Testis (tissue), 5 donors: ENCODE measurements at places on chromosomes 4 and X.

DNA sequence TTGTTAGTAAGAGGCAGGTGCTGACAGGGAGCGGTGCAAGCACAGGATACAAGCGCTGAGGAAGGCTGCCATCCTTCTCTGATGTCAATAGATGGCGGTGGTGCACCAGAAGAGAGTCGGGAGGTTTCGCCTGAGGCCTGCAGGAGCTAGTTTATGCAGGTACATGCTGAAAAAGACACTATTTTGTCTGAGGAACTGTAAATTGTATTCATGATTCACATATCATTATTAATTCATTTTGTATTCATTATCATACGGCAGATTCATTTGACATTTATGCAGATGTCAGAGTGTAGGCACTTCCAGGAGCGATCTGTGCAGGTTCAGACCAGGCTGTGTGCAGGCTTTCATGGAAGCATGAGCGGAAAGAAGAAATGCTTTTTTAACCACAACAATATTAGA, 824.0 kb downstream of the STIM2 start:
- DNase-seq = peak; percentile 75

GRCh38 chr4:83189631-83190136, 75.2 kb upstream of the PLAC8 start:
- no peak for DNase-seq

DNA sequence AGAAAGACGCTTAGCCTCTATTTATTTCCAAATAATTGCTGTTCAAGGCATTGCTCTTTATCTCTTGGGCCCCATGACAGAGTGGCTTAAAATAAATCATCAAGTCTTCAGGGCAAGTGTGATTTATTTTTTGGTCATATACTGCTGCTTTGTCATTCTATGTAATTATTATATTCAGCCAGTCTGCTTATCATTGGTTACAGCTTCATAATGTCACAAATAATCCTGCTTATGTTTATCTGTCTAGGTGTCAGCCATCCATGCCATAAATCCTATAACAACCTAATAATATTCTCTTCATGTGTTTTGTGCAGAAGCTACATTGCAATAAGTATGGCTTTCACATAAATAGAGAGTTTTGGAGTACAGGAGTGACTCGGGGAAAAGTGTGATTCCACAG, 41.0 kb downstream of the HHIP start:
- DNase-seq = no peak

DNA sequence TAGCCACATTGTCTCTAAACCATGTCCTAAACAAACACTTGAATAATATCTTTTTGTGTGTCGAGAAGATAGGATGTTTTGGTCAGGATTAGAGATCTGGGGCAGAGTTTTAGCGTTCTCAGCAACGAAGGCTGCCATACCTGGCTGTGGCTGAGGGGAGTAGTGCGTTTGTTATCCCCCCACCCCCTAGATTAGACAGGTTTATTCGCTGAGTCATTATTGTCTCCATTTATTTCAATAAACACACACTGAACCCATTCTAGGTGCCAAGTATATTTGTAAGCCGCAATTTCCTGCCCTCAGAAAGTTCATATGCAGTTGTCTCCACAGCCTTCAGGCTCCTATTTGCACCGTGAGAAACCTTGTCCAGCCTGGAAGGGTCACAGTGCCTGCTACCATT, 1684.8 kb upstream of the TENM3 start:
- DNase-seq = no peak

- no peak for DNase-seq
Measured at GRCh38 chr4:1241466-1241935, 7.4 kb downstream of the CTBP1 start.

DNA sequence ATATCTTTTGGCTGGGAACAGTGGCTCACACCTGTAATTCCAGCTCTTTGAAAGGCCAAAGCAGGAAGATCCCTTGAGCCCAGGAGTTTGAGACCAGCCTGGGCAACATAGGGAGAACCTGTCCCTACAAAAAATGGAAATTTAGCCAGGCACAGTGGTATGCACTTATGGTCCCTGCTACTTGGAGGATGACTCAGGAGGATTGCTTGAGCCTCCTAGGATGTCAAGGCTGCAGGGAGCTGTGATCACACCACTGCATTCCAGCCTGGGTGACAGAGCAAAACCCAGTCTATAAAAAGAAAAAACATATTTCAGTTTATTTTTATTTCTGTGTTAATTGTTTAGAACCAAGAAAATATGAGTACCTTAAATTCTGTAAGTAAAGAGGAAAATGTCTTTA, 123.7 kb downstream of the CBR4 start:
- no peak for DNase-seq

DNA sequence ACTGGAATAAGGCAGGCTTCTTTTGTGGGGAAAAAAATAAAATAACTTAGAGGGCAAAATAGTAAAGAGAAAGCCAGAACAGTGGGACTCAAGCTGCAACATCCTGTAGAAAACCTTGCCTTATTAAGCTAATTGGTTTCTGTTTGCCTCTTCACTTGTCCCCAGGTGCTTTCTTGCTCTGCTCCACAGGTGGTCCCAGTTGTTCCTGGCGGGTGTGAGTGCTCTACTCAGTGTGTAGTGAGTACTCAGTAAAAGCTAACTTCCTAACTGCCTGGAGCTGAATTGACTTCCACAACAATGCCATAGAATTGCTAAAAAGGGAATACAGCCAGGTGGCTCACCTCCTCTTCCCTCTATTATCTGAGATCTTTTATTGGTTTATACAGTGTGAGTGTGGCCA, 930.2 kb downstream of the C4orf33 start:
- no peak for DNase-seq

DNA sequence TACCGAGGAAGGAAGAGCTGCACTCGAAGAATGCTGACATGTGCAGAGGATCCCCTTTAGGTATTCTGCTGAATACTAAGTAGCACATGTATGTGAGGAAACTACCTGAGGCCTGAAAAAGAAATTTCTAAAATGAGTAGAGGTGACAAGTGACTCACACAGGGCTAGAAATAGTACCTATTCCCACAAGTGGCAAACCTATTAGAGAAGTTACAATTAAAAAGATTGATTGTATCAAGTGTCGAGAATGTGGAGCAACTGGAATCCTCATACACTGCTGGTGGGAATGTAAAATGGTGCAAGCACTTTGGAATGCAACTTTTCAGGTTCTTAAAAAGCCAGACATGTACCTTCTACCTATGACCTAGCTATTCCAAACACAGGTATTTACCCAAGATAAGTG, 47.4 kb downstream of the CCSER1 start:
- no peak for DNase-seq

DNA sequence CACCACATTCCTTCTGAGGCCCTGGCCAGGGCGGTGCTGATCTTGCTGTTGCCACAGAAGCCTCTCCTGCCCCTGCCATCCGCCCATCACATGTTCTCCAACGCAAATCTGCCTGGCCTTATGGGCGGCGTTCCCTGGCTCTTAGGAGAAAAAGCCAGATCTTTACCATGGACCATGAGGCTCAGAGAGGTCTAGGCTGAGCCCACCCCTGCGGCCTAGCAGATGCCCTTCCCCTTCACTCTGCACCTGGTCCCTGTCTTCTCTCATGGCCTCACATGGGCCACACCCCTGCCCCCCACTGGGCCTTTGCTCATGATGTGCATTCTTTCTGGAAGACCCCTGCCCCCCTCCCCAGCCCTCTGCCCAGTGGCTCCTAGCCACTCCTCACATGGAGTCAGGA, 78.5 kb downstream of the CRMP1 start:
- DNase-seq = no peak

DNA sequence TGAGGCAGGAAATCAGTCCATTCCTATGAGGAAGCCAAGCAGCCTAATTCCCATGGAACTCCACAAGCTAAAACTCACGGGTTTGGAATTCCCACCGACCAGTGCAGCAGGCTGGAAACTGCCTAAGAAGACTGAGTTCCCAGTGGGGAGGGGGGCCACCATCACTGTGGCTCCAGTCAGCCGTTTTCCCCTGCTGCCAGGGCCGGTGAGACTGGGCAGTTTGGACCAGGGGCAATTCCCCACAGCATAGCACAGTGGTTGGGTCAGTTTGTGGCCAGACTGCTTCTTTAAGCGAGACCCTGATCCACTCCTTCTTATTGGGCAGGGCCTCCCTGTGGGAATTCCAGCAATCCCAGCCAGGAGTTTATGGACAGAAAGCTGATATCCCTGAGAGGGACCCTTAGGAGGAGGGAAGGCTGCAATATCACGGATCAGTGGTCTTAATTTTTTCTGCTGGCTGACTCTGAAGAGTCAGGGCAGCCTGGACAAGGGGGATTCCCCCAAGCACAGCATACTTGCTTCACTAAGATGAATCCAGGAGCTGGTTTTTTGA, 20.7 kb downstream of the PAGE5 start:
- no peak for DNase-seq

GRCh38 chr4:41125558-41126311, 88.6 kb downstream of the APBB2 start:
- DNase-seq = no peak

DNA sequence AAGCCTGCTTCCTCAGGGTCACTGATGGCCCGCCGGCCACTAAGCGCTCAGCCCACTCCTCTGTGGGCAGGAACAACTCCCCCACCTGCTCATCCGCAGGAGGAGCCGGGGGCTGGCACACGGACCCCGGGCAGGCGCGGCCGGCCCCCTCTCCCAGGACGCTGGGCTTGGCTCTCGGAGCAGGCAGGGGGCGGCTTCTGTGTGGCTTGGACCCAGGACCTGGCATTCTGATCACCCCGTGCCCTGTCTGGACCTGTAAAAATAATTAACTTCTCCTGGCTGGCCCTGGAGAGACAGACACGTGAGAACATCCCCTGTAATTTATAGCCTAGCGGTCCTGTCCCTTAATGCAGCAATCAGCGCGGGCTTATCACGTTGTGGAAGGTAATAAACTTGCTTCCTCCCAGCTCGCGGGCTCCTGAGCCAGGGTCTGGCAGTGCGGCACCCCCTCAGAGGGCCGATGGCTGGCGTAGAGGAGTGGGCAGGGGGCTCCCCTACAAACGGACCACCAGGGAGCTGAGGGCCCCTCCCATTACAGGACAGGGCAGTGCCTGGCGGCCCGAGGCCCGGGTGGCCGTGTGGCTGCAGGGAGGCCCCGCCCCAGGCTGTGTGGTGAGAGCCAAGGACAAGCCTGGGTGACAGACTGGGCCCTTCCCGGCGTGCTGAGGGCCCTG, 84.5 kb upstream of the NKX1-1 start:
- DNase-seq = no peak

DNA sequence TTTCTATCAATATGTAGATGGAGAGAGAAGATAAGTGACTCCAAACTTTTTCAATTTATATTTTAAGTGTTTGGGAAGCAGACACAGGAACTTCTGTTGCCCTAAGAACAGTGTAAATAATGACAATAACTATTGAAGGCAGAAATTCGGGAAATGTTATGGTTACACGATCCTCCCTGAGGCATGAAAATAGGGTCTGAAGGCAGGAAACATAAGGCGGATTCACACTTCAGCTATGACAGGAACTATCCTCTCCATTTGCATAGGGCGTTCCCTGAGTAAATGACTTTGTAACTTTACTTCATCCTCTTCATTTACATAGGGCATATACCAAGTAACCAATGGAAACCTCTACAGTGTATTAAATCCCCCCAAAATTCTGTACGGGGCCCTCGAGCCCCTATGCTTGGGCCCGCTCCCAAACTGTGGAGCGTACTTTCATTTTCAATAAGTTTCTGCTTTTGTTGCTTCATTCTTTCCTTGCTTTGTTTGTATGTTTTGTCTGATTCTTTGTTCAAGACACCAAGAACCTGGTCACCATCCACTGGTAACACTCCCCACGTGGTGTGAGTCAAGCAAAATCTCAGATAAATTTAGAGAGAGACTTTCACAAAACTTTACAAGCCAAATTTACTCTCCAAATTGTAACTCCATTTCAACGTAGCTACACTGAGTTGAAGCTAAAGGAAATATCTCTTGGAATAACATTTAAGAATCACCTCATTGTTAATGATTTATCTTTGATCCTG, 2504.3 kb downstream of the ARAP2 start:
- DNase-seq = no peak

GRCh38 chr4:21596521-21596920, 352.1 kb downstream of the KCNIP4 start:
- DNase-seq = no peak

GRCh38 chr4:125547836-125548235, 233.1 kb downstream of the FAT4 start:
- no peak for DNase-seq

- no peak for DNase-seq
Measured at GRCh38 chr4:174707902-174708301, 121.1 kb downstream of the GLRA3 start.

DNA sequence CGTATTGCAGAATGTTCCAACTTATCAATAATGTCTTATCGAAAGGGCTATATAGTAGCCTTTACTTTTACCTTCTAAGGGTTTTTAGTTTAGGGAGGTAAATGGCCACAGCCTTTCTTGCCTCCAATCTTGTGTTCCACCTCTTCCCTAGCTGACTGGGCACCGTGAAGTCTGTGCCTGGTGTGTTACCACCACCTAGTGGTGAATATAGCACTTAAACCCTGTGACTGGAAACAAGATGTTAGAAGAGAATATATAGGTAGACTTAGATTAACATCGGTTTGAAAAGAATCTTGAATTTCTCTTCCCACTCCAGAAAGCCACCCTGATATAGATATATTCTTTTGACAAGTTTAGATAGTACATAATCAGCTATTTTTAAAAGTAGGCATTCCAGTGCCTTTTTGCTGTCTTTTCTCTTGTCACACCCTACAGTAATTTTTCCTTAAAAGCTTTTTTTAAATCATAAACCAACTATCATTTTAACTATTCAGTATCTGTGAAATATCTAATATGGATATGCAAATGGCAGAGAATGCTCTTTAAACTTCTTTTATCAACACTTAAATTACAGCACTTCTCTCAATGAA, 27.8 kb upstream of the ADH7 start:
- DNase-seq = peak; percentile 71

- no peak for DNase-seq
Measured at GRCh38 chr4:151025759-151026158, 10.7 kb upstream of the LRBA start.

- DNase-seq = peak; percentile 49
Measured at GRCh38 chr4:2364654-2365053, 53.8 kb downstream of the ZFYVE28 start.

DNA sequence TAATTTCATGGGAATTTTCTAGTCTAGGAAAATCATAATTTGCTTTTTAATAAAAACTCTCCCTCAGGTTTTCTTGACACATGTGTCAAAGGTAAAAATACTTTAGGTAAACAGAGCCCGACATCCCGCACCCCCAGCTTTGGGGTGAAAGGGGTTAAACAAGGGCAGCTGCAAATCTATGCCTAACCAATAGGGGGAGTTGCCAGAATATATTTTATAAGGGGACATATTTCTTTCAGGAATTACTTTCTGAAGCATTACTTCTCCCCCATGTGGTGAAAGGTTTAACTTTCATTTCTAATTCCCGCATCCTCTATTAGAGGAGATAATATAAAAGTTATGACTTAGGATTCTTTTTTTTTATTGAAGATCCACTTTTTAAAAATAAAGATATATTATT, 53.9 kb upstream of the HEPH start:
- no peak for DNase-seq
